ENCODE measurements at places on chromosomes 12 and 14.

DNA sequence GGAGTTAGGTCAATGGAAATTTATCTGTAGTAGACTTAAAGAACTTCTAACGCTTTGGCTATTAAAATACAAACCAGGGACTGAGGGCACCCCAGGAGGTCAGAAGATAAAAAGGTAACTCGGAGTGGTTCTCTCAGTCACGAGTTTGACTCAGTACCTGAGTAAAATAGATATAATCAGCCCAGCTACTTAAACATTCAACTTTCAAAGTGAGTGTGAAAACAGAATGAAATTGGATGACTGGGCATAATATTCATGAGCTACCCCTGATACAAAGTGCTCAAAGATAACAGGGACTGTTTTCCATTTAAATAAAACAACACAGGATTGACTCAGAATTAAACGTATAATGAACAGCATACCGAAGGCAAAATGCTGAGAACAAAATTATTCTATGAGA, 75.0 kb downstream of the FOXN3 start:
- DNase-seq: no peak

DNA sequence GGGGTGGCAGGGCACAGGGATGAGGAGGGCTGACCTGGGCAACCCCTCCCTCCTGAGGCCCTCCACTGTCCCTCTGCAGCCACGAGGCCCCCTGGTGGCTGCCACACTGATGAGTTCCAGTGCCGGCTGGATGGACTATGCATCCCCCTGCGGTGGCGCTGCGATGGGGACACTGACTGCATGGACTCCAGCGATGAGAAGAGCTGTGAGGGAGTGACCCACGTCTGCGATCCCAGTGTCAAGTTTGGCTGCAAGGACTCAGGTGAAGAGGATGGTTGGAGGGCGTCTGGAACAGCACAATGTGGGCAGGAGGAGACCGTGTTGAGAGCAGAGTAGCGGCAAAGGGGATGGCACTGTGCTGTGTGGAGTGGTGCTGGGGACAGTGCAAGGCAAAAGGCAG, 25.7 kb upstream of the LRP1-AS start:
- no peak for DNase-seq

DNA sequence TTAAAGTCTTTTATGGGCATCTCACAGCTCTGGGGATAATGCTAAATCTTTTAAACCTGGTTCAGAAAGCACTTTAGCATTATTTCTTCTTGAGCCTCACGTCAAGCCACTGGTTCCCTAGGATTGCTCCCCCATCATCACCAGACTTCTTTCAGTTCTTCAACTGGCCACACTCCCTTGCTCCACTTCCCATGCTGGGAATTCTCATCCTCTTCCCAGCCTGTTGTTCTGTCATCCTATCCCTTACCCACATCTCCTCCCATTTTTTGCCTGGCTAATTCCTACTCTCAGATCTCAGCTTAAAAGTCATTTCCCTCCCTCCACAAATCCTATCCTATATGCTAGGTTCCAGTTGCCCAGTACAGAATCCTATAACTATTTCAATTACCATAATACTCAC, 14.4 kb downstream of the FERMT2 start:
- DNase-seq: no peak

- DNase-seq: no peak
Observed at GRCh38 chr14:101373690-101374295, 187.5 kb upstream of the DIO3 start.

DNA sequence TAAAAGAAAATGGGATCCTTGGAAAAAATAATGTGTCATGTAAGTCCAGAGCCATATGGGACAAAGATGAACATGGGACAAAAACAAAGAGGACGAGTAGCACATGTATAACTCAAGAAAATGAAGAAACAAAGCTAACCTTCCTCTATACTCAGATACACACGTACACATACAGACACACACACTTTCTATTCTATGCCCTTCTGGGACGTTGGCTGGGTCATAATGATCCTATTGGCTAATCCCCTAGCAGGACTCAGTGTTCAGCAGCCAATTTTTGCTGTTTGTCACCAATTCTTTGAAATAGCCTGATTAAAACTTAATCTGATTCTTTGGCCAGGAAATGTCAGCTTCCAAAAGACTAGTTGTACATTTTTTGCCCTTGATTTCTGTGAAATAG, 189.4 kb upstream of the FOXG1 start:
- no peak for DNase-seq

GRCh38 chr12:69354556-69355187, 4.9 kb upstream of the YEATS4 start:
- DNase-seq: no peak

DNA sequence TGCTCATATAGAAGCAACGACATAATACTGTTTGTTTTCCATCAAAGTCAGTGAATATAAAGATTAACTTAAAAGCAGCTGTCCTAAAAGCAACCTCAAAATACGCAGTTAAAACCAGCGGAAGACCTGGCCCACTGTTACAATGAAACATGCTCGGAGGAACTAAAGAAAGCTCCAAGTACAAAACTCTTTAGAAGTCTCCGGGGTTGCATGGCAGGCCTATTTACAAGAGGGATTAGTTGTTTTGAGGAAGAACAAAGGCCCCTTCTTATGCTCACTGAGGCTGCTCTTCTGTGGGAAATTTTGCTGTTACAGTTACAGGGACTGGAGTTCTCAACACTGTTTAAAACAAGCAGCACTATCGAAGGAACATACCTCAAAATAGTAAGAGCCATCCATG, 75.9 kb upstream of the C12orf71 start:
- no peak for DNase-seq

GRCh38 chr14:23624830-23625404, 11.2 kb upstream of the DHRS2 start:
- DNase-seq: no peak

DNA sequence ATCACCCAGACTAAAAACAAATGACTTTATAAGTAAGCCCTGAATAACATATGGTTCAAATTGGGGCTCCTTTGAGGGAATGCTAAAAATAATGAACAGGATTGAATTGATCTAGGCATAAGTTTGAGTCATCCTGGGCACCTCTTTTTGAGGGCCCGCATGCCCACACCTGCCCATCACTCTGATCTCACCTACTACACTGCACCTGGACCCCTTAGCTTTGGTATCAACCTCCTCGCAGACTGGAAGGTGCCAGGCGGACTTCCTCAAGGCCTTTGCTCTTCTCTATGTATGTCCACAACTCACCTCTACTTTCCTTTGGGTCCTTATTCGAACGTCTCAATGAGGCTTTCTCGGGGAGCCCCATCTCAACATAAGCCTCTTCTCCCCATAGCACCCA, 17.2 kb downstream of the NTN4 start:
- DNase-seq: no peak

DNA sequence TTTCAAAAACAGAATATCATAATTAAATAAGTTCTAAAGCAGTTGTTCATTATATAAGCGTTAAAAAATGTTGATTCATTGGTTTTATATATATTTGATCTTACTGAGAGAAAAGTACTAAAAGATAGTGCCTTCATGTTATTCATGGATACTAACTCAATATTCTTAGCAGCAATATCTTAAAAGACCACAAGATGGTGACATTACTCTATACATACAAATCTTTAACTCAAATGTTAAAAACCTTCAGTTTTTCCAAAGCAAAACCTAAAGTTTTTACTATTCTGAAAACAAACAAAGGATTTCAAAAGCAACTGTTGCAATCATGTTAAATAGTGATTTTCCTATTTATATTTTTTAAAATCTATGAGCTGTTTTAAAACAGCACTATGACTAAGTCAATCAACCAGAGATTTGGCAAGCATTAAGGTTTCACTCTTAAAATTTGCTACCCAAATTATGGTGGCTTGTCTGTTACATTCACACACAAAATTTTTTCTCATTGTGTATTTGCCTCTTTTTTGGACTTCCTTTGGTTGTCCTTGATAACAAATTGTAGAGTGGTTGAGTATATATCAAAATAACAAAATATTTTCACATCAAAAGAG, 50.1 kb upstream of the RERGL start:
- DNase-seq: peak; percentile 2

- DNase-seq: no peak
Observed at GRCh38 chr12:38456537-38457120, 140.1 kb downstream of the ALG10B start.

DNA sequence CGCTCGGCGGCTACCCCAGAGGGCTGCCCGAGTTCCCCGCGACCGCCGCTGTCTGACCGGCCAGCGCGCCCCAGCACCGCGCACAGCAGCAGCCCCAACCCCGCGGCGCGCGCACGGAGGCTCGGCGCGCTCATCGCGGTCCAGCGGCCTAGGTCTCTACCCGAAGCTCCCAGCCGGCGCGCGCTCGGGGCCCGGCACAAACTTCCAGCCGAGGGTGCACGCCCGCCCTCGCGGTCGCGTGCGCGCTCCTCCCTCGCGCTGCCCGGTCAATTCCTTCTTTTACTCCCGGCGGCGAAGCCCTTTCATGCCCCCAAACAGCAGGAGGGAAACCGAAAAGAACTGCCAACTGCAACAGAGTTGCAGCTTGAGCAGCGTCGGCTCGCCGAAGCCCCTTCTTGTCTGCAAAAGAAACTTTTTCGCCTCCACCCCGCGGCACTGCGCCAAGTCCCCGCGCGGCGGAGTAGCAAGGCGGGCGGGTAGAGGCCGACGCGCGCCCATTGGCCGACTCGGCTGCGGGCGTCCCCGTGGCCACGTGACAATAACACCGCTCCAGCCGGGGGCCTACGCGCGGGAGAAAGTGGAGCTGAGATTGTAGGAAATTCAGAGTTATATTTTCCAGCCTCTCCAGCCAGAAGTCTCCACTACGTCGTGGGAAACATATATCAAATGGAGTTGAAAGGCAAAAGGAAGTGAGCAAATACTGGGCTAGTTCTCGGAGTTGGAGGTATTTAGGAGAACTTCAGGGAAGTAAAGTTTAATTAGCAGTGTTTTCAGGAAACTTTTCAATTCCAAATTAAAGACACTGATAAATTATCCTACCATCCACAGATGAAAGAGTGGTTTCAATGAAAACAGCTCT, at the start of gene LRIG3:
TSS of gene LRIG3 (minus strand) at position 403 of the 859 bp plus-strand sequence. CDS start at position 134, 269 bp downstream.
- no peak for DNase-seq

GRCh38 chr14:62269204-62269603, 507.0 kb downstream of the SNAPC1 start:
- no peak for DNase-seq

DNA sequence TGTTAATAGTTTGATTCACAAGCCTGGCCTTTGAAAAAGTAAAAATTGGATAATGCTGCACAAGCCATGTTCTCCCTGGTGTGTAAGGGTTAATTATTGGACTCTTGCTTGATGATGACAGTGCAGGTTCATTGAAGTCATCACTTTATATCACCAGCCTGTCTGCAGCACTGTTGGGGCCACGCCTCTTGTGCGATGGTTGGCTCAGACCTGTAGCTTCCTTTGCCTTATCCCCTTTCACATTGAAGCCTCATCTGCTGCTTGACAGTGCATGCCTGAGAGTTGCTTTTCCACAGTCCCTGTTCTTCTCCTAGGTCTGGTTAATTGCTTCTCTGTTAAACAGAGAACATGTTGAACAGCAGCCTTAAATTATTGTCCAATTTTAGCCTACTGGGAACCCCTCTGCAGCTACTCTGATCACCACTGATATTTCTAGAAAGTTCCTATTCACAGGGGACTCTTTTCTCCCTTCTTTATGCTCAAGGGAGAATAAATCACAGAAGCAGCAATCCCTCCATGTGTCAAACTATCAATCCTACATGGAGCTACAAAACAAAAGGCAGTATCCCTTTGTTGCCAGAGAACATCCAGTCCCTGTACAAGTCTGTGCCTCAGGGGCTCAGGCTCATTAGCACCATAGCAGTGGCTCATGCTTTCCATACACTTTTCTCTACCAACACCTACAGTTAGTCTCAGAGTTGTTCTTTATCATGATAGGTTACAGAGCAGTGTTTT, 322.1 kb downstream of the RGS6 start:
- DNase-seq: no peak

- DNase-seq: no peak
Observed at GRCh38 chr12:41521872-41522379, 333.8 kb downstream of the PDZRN4 start.

DNA sequence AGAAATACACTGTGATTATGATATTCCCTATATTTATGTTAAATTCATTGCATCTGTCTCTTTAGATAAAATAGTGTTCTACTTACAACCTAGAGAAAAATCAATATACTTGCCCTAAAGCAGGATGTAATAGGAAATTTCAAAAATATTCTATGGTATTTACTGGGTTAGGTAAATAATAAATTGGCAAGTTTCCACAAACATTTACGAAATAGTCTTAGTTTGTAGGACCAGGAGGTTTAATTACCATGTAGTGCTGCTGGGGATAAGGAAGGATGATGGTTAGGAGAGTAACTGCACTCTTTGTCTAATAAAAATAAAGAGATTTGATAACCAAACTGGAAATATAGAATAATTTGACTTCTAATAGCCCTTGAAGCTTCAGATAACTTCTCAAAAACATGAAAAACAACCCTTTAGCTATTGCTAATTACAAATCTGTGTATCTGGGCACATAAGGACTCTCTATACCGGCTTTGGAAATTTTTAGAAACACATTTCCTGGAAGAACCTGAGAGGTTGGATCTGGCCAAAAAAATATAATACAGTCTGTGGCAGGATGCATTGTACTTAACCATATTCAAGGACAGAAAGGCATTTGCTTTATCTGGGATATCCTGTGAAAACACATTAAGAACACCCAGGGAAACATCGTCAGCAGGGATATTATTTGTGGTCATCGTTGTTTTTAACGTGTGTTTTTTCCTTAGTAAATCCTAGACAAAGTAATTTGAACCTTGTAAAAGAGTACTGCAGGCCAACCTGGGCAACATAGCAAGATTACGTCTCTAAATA, 36.7 kb upstream of the TMCC3 start:
- DNase-seq: no peak

GRCh38 chr12:68081561-68081960, 78.0 kb downstream of the IFNG start:
- DNase-seq: no peak

DNA sequence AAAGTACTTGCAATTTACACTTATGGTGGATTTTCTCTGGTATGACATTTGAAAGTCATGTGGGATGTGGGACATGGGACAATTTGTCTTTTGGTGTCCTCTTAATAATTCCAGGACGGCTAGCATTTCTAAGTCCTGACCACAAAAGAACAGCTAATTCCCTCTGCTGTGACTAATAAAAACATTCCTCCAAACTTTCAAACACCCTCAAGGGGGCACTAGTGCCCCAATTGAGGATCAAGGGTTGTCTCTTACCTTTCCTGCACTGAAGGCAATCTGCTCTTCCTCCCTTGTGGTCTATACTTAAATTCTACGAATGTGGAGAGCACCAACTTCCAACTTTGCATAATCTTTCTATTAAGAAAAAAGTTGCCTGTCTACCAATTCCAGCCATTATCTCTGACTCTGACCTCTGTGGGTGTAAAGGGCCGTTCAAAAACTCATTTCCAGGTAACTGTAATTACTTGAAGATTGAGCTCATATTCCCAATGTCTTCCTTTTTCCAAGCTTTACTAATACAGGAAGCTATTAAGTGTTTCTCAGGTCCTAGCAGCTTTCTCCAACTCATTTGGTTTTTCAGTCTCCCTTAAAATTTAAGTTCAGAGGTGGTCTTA, 210.2 kb downstream of the PTPRO start:
- no peak for DNase-seq

Measured in KG1 (cell line).